ENCODE measurements at places on chromosomes 2 and 18. TPM values are rescaled to one million over a fixed set of nuclear protein-coding genes. Genes with fewer than 3 reads are reported as not detected.

Gene DSC2
- 0.86 TPM for total RNA-seq

Gene ZEB2
- total RNA-seq = 6.7 TPM

Gene PTH2R
- total RNA-seq = not detected

Gene TTC27
- 25.6 TPM for total RNA-seq

Gene SFT2D3
- total RNA-seq = 5.8 TPM

Gene RUFY4
- not detected for total RNA-seq

Gene ANKRD36B
- total RNA-seq = 6.7 TPM

Gene SKOR2
- total RNA-seq = not detected

Gene PLCL1
- not detected for total RNA-seq

Gene CNGA3
- not detected for total RNA-seq

Gene HOXD1
- total RNA-seq = not detected

Gene RMDN2
- 5.8 TPM for total RNA-seq

Gene TBR1
- not detected for total RNA-seq

Gene UGT1A9
- total RNA-seq = 5.4 TPM

Gene GTF2A1L
- not detected for total RNA-seq
